ENCODE measurements at places on chromosomes 2 and 18.

DNA sequence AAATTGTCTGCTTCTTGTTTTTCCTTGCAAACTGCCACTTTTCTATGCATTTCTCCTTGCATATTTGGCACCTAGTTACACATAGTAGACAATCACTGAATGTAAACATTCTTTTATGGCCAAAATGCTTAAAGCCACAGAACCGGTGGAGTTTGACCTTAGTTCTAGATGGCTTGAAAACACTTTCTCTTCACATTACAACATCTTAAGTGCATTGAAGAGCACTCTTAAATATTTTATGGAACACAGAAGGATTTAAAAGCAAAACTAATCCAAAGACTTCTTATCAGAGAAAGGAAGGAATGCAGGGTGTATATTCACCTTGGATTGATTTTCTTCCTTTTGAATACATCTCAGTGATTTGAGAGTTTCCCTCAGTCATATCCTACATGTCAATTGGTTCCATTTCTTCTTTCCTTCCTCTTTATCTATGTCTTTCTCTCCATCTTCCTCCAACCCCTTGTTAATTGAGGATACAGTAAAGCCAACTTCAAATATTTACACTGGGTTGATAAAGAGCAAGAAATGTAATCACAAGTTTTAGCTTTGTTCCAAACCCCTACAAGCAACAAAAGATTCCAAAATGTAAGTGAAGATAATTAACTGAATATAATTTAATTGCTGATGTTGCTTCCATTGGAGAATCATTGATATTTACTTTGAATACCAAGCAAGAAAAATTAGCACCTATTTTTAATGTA lies 548.0 kb downstream of the CNTNAP5 start:
- DNase-seq = no peak

GRCh38 chr2:157420771-157421323 lies 23.0 kb downstream of the CYTIP start:
- no peak for DNase-seq

- no peak for DNase-seq
Measured at GRCh38 chr2:8380026-8380425, 301.8 kb upstream of the ID2 start.

- DNase-seq = no peak
Measured at GRCh38 chr2:147773479-147773878, 71.3 kb upstream of the ACVR2A start.

DNA sequence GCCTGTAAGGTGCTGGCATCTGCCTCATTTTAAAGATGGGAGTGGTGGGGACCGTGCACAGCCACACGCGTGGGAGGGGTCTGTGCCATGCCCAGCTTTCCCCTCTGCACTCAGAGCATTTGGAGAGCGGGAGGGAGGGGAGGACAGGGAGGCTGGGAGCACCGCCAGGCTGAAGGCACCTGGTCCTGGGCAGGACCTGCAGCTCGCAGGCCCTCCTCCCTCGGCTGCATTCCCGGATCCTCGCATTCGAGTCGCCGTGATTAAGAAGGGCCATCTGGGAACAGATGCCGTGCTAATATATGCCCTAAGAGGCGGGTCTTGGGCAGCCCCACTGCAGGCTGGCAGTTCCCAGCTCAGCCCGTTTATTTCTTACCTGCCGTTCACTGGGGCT lies 84.0 kb downstream of the PTGR3 start:
- DNase-seq = no peak

- DNase-seq = no peak
Measured at GRCh38 chr18:48336332-48336731, 72.9 kb downstream of the ZBTB7C start.

GRCh38 chr18:10661317-10661716 lies 135.5 kb downstream of the NAPG start:
- DNase-seq = no peak

- DNase-seq = no peak
Measured at GRCh38 chr2:215657844-215658243, 222.0 kb upstream of the FN1 start.

- peak; percentile 12 for DNase-seq
Measured at GRCh38 chr18:39655341-39655740, 2089.7 kb upstream of the CELF4 start.

DNA sequence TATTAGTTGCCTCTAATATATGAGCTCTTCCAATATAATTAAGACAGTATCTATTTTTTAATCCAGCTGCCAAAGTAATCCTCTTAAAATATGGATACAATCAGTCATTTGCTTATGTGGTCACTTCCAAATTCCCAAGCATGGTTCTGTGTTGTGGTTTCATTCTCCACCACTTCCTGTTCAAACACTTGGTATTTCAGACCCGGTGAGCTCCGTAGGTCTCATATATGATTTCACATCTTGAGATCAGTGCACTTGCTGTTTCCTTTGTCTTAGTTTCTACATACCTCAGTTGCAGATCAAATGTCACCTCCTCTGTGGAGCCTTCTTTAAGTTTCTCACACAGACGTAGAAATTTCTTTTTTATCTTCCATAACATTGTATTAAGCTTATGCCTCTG lies 254.2 kb downstream of the KCNS3 start:
- no peak for DNase-seq

GRCh38 chr2:161223139-161223732 lies 63.0 kb downstream of the TANK start:
- peak; percentile 78 for DNase-seq

DNA sequence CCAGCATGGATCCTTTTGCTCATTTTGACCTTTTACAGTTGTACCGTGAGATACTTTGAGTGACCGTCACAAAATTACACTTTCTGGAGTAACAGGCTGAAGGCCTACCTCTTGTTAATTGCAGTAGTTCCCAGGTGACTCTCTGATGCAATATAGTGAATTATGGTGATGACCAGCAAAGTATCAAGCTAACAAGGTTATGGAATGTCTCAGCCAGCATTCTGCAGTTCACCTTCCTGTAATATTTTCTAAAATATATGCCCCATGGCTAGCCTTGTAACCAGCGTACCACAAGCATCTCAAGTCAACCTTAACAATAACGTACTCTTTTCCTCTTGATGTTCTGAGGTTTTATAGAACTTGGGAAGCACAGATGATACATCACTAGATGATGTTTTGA lies 234.7 kb downstream of the LTBP1 start:
- DNase-seq = no peak

GRCh38 chr2:130768191-130768855 lies 13.0 kb downstream of the AMER3 start:
- DNase-seq = no peak

DNA sequence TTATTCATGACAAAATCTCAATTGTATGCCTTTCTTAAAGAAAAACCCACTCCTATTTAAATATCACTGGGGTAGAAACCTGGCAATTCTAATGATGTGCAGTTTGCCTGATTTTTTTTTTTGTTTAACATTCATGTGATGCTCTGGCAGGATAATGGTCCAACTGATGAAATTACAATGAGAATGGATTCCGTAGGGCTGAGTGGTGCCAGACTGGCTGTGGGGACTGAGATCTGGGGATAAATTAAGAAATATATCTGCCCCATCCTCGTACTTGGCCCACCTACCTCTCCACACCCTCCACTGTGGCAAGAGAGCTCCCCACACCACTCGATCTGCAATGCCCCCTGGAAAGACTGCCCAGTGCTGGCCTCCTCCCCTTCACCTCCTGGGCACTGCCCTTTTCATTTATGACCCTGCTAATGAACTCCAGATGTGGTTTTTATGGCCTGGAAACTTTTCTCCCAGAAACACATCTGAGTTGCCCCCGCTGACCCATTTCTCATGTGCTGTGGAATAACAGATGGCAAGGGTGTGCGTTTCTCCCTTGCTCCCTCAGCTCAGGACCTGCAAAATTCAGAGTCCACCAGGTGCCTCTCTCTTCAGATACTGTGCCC lies 33.0 kb upstream of the RPL37A start:
- no peak for DNase-seq

DNA sequence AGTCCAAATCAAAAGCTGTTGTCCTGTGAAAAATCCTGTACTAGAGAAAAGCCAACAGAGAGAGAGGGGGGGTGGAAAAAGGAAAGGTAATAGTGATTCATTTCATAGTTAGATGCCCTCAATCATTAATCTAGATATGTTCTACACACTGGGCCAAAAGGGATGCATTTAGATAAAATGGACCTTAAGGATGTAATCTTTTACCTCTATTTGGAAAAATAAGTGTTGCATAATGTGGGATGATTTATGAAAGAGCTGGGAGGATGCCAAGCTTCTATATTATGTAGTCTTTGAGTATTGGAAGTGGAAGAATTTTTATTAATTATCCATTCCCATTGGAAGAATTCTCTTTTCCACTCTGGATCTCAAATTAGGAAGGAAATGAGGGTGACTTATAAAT lies 480.5 kb upstream of the ZEB2 start:
- DNase-seq = no peak

- no peak for DNase-seq
Measured at GRCh38 chr18:50460062-50460461, 85.2 kb downstream of the SKA1 start.

DNA sequence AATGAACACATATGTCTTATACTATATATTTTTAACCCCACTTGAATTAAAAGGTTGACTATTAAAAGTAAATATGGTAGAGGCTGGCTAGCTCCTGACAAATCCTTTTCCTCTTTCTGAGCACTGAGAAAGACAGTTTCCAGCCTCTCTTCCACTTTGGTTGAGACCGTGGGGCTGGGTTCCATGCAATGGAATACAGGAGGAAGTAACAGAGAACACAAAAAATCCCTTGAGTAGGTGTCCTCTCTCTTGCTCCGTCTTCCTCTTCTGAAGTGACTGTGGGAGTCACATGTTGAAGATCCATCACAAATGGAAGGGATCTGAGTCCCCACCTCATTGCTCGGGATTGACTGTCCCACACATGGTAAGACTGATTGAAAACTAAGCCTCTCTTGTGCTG lies 36.6 kb upstream of the SIGLEC15 start:
- no peak for DNase-seq

DNA sequence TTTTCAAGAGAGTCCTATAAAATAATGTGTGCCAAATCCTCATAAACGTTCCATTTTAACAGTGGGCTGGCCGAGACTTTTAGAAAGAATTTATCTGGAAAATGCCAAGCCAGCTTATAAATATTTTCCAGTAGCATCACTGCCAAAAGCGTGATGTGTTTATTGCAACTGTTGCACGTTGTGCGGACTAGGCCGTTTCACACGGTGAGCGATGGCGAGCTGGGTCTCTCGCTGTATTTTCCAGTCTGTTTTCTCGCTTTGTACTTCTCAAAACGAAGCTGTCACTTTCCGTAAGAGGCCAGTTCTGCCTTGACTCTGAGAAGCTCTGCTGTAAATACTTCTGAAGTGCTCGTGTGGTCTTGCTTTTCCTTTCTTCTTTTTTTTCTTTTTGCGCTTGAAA lies 65.0 kb upstream of the ZNF236 start:
- DNase-seq = peak; percentile 12

GRCh38 chr2:151357359-151357758 lies at the start of gene TNFAIP6:
TNFAIP6 (plus strand) TSS chr2:151357592; CDS start chr2:151357667, 75 bp downstream.
- no peak for DNase-seq

- no peak for DNase-seq
Measured at GRCh38 chr2:168939918-168940317, 38.8 kb downstream of the G6PC2 start.
